ENCODE measurements at places on chromosomes 1 and 21.
A peak's percentile ranks its signal among the peaks of the same experiment; 100 is the strongest.

GRCh38 chr1:16067127-16067768 lies 6.2 kb downstream of the FAM131C start:
- DNase-seq = no peak

DNA sequence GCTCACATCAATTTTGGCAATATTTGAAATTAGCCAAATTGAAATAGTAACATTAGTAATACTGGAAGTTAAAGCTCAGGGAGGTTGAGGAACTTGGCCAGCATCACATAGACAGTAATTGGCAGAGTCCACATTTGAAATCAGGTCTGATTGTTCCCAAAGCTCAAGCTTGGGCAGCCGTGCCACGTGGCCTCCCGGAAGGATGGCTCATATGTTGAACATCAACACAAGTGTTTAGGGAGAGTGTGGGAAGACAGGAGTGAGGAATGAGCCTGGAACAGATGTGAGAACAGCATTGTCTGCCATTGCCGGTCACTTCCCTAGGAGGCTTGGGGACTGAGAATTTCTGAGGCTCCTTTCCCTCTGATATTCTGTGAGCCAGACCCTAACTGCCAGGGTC lies 40.2 kb upstream of the RBM15 start:
- DNase-seq = no peak

DNA sequence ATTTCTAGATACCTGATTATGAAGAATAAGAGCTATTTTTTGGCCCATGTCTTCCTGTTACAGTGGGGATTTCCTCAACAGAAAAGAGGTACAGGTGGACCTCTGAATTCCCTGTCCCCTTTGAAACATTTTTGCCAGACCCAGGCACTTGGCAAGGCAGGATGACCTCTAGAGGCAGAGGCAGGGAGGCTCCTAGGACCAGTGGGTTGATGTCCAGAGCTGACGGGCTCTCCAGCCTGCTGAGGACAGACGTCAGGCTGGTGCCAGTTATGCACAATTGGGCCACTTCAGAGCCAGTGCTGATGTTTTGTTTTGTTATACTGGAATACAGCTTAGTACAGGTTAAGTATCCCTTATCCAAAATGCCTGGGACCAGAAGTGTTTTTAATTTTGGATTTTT lies 18.5 kb upstream of the A3GALT2 start:
- DNase-seq = no peak

DNA sequence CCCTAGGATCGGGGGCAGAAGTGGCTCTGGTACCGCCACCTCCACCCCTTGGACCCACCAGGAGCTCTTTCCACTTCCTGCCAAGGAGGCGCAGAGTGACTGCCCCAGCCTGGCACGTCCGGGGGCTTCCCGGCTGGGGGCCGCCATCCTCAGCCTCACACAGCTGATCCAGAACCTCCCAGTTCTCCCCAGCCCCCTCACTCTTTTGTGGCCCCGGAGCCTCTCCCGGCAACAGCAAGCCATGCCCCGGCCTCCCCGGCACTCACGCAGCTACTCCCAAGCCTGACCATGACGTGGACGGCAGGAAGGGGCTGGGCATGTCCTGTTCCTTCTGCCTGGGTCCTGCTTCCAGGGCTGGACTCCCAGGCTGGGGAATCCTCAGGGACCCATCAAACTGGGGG lies 17.1 kb downstream of the TP73 start:
- DNase-seq = no peak

- DNase-seq = no peak
These were observed 111.6 kb upstream of the ZC3H12A start for GRCh38 chr1:37362594-37363385.

GRCh38 chr1:8493916-8494540 lies 176.1 kb downstream of the SLC45A1 start:
- DNase-seq = no peak

DNA sequence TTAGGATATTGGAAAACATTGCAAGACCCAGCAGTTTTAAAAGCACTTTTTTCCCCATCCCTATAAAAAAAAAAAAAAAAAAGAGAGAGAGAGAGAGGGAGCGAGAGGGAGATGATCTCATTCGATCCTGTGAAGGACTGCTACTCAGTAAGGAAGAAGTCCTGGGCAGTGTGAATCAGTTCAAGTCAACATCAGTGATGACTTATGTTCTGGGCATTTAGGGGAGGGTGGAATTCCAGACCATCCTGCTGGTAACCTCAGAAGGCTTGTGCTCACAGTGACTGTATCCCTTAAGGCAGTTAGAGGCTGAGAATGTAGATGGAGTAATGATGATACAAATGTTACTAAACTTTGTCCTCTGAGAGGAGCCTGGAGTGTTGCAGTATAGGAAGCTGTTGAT lies 151.4 kb downstream of the TGFB2 start:
- peak; percentile 95 for DNase-seq

- no peak for DNase-seq
These were observed 671 bp downstream of the KIF26B start for GRCh38 chr1:245155272-245156040.

DNA sequence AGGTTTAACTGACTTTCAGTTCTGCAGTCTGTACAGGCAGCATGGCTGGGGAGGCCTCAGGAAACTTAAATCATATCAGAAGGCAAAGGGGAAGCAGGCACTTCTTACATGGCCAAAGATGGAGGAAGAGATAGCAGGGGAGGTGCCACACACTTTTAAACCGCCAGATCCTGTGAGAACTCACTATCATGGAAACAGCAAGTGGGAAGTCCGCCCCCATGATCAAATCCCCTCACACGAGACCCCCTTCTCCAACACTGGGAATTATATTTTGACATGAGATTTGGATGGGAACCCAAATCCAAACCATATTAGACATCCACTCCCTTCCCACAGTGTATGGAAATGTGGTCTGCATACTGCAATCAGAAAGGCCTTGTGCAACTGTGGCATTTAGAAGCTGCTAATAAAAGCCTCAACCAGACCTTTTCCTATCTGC lies 148.2 kb downstream of the FCRL5 start:
- no peak for DNase-seq

DNA sequence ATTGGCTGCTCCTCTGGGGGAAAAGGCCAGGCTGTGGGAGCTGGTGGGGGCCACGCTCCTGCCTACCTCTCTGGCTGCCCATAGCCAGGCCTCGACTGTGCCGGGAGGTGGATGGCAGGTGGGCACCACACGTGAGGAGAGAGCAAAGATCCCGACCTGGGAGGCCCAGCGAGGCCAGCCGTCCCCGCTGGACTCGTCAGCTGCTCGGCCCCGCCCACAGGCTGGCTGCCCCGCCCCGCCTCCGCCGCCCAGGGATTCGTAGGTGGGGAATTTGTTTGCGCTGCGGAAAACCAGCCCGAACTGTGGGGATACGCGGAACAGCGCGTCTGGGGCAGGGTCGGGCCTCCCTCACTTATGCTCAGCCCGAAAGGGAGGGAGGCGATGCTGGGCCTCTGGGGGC lies 31.7 kb downstream of the TP73 start:
- no peak for DNase-seq

DNA sequence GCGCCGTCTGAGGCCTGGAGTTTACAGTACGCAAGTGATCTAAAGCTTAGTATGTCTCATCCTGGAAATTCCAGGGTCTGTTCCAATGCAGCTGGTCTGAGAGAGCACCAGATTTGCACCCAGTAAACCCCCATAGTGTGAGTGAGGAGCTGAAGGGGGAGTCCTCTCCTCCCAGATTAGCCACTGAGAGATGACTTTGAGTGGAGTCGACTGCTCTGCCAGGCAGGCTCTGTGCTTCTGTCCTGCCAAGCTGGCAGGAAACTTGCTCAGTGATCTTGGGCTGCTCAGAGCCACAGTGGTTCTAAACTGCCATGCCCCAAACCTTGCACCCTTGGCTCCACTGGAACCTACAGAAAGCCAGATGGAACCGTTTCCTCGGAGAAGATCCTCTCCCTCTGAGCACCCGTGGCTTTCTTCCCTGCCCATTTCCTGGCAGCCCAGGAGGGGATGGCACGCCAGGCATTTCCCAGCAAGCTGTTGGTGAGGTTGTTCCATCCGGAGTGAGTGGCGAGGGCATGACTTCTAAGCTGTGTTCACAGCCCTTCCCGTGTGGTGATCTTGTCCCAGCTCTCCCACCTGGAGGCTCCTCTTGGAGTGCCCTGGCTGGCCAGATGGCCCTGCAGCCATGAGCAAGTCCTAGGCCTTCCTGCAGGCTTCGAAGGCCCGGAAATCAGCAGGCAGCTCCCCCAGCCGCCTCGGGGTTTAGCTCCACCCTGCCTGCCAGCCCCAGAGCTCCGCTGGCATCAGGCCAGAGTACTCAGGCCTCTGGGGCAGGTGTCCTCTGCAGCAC lies 125.9 kb upstream of the VAMP3 start:
- no peak for DNase-seq

GRCh38 chr1:228337031-228337564 lies 69.5 kb downstream of the TRIM11 start:
- DNase-seq = no peak

- no peak for DNase-seq
These were observed 44.2 kb upstream of the PIGV start for GRCh38 chr1:26743426-26744059.

DNA sequence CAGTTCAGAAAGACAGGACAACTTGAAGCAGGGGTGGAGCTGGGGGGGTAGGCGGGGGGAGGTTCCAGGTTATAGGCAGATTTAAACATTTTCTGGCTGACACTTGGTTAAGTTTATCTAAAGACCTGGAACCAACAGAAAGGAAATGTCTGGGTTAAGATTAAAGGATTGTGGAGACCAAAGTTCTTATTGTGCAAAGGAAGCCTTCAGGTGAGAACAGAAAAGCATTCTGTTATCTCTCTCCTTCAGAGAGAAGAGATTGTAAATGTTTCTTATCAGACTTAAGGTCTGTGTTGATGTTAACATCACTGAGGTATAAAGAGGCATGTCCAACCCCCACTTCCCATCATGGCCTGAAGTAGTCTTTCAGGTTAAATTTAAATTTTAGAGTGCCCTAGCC lies 3.7 kb upstream of the ACADM start:
- no peak for DNase-seq

- no peak for DNase-seq
These were observed 457.4 kb downstream of the SETD4 start for GRCh38 chr21:35602811-35603362.

- no peak for DNase-seq
These were observed 5.2 kb downstream of the DUSP10 start for GRCh38 chr1:221736714-221737113.

DNA sequence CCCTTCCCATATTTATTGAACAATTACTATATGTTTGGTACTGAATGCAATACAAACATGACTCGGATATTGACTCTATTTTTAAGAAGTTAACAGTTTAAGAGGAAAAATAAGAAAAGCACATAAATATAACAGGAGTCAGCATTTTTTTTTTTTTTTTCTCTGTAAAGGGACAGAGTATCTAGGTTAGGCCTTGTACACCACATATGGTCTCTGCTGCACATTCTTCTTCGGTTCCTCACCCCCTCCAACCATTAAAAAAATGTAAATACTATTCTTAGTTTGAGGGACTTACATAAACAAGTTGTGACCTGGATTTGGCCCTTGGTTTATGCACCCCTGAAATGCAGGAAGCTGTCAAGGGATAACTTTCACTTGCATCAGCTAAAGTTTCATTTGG lies 40.4 kb downstream of the PHC2 start:
- no peak for DNase-seq

GRCh38 chr1:242243472-242243871 lies 244.6 kb upstream of the MAP1LC3C start:
- no peak for DNase-seq

DNA sequence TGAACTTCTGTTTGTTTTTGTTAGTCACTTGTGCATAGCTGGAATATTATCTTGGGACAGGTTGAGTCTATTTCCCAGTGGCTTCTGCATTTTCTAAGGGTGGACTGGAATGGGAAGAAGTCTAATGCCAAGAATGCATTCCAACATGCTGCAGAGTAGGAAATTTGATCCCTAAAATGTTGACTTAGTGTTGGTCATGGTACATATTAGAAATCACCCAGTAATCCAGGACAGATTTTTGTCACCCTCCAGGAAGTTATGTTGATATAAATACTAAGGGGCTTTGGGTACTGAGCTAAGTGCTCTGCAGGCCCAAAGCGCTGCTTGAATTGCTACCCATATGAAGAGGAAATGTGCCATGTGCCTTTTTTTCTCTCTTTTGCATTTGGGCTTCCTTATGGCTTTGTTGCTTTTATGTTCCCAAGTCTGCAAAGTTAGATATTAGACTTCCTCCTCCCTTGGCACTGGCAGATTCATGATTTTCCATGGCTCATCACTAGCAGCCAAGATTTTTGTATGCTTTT lies 10.0 kb downstream of the ARID1A start:
- DNase-seq = peak; percentile 92

All from HS-27A (cell line).